Mesenchymal stem cell (in vitro differentiated cells and primary cell): ENCODE measurements at places on chromosomes 7 and 10.

GRCh38 chr7:5320802-5321396 lies 38.2 kb downstream of the SLC29A4 start:
- DNase-seq, result no peak

DNA sequence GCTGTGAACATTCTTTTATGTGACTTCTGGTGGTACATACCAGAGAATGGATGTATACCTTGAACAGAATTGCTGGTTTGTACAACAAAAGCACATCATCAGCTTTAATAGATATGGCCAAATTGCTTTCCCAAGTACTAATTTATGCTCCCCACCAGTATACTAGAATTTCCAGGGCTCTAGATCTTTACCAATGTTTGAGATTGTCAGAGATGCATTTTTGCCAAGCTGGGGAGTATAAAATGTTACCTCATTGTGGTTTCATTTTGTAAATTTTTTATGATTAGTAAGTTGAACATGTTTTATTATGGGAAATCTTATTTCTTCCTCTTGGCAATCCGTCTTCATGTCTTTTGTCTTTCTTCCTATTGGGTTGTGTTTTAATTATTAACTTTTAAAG lies 179.9 kb upstream of the TMEM106B start:
- DNase-seq, result no peak

DNA sequence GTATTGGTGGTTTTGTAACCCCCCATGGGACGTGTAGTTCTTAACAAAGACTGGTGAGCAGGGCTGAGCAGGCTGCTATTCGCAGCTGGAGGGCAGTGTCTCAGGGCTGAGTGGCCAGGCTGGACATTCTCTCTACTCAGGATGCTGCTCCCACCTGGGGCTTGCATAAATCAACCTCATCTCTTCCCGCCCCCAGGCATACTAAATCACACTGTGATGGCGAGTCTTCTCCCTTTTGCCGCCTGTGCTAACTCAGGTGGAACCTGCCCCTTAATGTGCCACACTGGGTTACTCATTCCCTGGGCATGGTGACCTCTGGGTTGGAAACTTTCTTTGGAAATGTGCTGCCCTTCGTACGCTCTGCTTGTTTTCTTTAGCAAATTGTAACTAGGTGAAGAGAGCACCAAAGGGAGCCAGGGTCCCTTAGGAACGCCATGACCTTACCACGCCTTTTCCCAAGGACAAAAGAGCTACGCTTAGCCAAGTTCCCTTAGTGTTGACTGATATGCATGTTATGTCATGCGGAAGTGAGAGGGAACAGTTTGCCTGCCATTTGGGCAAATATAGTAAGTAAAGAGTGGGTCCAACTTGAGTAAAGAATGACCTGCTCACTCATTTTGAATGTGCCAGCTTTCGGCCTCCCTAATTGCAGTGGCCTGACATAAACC lies 40.4 kb upstream of the COBL start:
- no peak for DNase-seq

DNA sequence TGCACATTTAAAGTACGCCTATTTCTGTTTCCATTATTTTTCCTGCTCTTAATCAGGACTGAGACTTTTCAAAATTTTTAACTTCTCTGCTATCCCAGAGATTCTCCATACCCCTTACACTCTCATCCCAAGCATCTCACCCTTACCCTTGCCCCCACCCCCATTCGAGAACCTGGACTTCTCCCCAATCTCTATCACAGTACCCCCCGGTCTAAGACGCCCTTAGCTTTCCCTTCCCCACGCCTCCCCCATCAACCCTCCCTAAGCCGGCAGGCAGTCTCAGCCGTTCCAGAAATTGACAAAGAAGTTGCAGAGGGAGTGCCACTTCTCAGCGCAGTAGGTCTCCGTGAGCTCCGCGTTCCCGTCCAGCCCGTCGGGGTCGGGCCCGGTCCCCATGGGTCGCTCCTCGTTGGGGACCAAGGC lies 1.4 kb downstream of the FGFBP3 start:
- peak; percentile 52 for DNase-seq

DNA sequence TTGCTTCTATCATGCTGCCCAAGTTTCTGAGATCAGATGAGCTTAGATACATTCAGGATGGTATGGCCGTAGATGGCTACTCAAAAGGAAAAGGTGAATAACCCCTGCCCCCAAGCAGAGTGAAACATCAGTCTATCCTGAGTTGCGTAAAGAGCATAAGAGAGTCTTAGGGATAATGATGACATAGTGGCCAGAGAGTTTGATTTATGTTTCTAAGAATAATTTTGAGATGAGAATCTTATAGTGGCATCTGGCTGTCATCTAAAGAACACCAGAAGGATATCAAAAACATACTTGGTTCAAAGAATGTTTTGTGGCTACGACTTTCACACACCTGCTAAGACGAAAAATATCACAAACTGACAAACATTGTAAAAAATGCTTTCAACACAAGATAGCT lies 20.6 kb downstream of the PIK3CG start:
- no peak for DNase-seq

DNA sequence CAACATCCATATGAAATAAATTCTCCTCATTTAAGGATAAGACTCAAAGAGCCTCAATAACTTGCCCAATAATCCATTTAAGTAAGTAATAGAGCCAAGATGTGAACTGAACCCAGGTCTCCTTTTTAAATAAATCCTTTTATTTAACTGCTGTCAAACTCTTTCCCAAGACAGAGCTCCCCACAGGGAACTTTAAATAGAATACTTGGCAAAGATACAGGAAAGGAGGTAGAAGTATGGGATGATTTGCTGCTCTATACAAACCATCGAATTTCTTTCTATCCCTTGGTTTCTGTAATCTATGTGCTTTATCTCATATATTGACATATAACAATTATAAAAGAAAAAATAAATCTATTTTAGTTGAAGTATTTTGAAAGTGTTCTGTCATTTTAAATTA lies 295.9 kb downstream of the CSTF2T start:
- DNase-seq, result no peak

DNA sequence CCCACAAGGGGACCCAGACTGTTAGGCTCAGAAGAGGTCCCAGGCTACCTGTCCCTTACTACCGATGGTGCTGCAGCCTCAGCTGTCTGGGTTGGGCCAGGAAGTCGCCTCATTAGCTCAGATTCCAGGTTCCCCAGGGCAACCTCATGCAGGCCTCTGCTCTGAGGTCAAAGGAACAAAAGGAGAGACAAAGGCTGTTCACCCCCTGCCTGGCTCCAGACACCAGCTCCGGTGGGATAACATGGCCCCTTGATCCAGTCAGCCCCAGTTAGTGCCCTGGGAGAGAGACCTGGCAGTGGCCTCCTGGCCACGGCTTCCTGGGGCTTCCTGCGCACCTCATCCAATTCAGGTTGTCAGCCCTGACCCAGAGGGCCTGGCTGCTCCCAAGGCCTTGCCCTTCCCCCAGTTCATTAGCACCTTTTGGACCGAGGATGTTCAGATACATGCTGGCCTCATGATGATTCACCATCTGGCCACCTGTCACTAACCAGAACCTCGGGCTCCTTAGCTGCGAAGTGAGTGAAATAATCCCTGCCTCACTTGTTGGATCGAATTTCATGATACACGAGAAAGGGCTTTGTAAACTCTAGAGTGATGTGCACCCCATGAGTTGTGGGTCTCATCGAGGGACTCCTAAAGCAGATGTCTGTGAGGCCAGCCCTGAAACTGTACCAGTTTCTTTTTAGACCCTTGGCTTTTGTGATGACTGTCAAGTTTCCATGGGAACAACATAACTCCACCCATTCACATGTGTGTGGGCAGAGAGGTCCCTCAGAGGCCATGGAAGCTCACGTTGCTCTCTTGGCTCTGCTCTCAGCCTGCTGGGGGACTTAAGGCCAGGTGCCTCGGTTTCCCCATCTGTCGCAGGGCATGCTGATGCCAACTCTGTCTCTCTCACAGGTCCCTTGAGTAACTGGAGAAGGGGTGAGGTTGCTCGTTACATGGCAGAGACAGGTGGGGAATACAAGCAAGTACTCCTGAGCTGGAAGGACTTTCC lies 79.5 kb upstream of the PCBD1 start:
- peak; percentile 20 for DNase-seq

DNA sequence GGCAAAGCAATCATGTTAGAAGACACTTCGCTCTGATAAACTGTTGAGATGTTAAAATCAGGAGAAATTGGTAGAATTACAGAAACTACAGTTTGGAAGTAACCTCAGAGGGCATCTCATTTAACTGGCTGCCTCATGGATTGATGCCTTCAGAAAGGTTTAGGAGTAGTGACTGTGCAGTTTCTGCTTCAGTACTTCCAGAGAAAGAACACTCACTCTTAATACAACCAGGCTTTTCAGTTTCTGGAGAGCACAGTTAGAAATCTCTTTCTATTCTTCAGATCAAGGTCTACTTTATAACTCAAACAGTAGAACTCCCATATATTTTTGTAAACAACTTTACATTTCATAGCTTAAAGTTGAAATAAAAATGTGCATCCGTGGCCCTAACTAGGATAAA lies 1358.9 kb upstream of the LRRTM3 start:
- no peak for DNase-seq
